Stimulated activated CD8-positive, alpha-beta memory T cell treated with anti-CD3 and anti-CD28 coated beads, Interleukin-15, amount 100 ng/mL, for 24 hours (primary cell): ENCODE measurements at places on chromosomes 12 and 14.

DNA sequence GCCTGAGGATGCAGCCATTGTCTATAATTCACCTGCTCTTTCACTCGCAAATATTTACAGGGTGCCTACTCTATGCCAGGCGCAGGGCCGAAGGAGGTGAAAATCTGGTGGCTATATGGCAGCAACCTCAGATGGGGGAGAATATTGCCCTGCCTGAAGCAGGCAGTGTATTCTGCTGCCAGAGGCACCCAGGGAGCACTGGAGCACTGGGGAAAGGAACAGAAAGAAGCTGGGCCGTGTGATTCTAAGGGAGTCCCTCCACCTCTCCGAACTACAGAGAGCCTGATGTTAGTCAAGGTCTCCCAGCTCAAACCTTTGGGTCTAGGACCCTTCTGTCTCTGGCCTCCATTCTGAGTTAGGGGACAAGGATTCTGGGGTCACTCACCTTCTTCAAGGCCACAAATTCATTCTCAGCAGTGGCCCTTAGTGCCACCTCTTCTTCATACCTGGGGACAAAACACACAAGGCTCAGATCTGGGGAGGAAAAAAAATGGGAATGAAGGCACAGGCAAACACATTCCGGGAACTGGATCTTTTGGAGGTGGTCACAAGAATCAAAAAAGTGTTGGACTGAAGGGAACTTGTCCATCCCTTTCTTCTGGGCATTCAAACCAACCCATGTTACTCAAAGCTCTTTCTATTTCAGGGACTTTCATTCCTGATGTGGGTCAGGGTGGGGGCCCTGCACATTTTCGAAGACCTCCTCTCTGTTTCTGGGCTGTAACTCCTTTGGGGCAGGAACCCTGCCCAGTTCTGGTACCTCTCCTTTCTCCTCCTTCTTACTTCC lies 19.3 kb upstream of the KRT86 start:
- DNase-seq: no peak

DNA sequence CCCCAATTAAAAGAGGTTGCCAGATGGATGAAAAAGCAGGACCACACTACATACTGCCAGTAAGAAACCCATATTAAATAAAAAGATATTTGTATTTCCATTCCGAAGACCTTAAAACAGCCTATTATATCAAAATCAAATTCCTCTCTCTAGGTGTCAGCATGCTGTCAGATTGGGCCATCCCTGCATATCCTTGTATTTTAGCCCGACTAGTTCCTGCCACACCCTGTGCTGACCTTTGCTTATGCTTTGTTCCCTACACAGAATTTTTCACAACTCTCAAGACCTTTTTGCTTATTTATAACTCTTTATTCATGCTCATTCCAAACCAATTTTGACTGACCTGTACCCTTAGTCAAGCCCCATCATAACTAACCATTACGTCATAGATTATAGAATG lies 12.8 kb downstream of the GSKIP start:
- DNase-seq: no peak

- no peak for DNase-seq
These were observed 35.0 kb downstream of the ERH start for GRCh38 chr14:69363055-69363454.

DNA sequence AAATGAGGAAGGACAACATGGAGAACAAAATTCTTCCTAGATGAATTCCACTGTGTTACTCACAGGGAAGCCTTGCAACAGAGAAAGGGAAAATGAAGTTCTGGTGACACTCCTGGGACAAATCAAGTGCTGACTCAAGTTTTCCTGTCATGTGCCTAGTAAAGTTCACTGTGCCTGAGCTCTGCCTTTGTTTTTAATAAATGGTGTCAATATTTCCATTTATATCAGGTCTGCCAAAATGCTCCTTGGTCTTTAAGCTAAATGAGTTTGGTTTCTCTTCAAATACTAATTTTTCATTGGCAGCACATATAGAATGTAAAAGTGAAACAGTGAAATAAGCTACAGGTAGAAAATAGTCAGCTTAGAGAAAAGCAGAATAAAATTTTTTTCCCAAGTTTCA lies 33.0 kb downstream of the HIGD1C start:
- DNase-seq: no peak

DNA sequence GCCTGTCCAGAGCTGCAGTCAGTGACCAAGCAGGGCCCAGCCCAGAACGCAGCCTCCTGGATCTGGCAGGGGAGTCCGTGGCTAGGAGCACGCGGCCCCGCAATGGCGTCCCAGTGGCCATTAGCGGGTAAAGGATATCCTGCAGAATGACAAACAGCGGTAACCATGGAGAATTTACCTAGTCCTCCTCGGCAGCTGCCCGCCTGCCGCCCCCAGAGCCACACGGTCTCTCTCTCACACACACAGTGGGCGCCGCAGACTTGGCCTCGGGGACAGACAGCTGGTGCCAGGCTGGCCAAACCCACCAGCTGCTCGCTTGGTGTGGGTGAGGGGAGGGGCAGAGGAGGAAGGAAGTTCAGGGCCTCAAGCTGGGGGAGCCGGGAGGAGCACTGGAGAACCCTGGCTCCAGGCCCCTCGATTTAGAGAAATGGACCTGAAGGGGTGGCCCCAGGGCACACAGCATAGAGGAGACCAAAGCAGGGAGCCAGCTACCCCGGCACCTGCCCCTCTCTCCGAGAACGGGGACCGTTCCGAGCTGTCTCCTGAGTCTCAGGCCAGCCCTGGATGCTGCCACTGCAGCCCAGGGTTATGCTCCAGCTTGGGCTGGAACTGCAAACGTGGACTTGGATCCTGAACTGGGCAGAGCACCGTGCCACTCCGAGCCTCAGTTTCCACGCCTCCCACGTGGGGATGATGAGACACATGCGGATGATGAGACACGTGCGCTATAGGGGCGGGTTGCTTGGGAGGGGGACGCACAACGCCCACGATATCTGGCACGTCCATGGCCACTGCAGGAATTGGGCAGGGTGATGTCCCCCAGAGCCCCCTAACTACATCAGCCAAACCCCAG lies 3.4 kb downstream of the CDK2AP1 start:
- no peak for DNase-seq

DNA sequence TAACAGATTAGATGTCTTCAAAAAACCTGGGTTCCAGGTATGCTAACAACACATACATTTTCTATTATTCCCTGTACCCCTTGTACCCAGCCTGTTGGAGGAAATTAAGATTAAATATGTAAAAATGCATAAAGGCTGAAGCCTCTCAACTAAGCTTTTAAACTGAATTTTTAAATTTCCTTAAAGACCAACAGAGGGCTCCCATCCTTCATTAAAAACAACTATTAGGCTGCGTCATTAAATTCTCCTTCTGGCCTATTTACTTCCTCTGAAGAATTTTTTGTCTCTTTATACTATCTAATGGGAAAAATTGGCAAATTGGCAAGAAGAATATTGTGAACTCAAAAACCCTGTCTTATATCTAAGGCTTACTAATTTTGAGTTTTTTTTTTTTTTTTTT lies 21.8 kb downstream of the SENP1 start:
- no peak for DNase-seq

GRCh38 chr14:75910048-75910447 lies 71.7 kb downstream of the TGFB3 start:
- DNase-seq: no peak

GRCh38 chr12:66392266-66392915 lies 90.1 kb downstream of the HELB start:
- DNase-seq: no peak

- DNase-seq: no peak
These were observed 8.1 kb downstream of the SHMT2 start for GRCh38 chr12:57237596-57237931.

- DNase-seq: no peak
These were observed 389.2 kb downstream of the TMEM117 start for GRCh38 chr12:44225149-44225510.

DNA sequence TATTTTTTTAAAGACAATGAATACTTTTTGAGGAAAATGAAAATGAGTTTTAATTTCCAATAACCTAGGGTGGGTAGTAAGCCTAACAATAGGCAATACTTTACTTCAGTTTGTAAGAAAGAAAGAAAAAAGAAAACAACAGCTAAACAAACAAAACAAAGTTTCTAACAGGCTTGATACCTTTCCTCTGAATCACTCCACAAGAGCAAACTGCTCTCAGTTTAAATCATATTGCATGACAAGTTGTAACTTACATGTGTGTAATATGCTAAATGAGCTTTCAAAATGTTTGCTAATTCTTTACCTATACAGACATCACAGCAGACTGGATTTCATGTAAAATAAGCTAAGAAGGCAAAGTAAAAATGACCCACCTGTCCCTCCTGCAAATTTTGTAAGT lies 6.7 kb upstream of the LMO3 start:
- DNase-seq: no peak

DNA sequence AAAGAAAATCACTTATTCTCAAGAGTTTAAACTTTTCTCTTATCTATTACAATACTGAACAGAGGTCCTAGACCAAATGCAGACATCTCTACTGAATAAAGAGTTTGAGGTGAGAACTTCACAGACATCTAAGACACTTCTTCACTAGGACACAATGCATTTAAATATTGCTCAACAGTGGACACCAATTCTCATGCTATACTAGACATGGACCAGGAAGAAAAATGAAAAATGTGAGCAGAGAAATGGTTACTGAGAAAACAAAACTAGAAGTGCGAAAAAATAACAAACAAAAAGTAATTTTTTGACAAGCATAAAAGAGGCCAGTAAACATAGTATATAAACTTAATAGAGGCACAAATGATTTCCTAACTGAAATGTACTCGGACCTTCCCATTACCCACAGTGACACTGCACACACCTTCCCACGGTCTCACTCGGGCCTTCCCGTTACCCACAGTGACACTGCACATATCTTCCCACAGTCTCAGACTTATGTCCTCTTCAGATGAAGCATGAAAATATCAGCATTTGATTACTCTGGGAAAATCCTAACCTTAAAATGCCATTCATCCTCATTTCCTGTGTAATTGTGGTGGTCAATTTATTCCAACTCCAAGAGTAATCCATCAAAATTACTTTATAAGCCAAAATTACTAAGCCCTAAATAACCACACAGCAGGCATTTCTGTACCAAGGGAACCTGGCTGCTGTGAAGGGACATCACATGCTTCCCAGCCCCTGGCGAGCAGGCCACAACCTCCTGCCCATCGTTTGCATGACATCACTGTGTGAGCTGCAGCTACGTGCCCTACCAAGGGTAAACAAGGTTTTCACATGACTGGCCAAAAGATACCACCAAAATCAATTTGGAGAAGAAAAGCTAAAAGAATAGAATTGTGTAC lies 6.4 kb downstream of the SLC15A4 start:
- no peak for DNase-seq

- DNase-seq: no peak
These were observed 15.5 kb downstream of the UBC start for GRCh38 chr12:124898923-124899294.

- no peak for DNase-seq
These were observed 12.2 kb downstream of the BICD1 start for GRCh38 chr12:32118806-32119205.

GRCh38 chr12:49537231-49537751 lies 1.5 kb upstream of the KCNH3 start:
- no peak for DNase-seq

GRCh38 chr12:66803930-66804329 lies 125.1 kb upstream of the GRIP1 start:
- DNase-seq: no peak

- DNase-seq: no peak
These were observed 30.8 kb upstream of the IFNG start for GRCh38 chr12:68190301-68190700.

DNA sequence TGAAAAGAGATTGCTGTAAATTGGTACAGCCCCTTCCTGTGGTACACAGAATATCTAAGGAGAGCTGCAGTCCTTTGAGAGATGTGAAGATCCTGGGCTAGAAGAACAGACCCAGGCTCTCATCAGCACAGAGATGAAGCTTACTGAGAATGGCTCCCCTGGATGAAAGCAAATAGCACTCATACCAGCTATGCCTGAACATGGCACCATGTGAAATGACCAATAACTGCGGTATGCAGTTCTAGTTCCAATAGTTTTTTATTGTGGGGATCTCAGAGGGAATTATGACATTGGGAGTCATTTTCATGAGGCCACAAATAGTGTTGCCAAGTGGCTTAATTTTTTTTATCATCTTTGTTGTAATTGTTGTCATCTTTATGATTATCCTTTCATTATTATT lies 15.4 kb upstream of the TRHDE start:
- DNase-seq: no peak

DNA sequence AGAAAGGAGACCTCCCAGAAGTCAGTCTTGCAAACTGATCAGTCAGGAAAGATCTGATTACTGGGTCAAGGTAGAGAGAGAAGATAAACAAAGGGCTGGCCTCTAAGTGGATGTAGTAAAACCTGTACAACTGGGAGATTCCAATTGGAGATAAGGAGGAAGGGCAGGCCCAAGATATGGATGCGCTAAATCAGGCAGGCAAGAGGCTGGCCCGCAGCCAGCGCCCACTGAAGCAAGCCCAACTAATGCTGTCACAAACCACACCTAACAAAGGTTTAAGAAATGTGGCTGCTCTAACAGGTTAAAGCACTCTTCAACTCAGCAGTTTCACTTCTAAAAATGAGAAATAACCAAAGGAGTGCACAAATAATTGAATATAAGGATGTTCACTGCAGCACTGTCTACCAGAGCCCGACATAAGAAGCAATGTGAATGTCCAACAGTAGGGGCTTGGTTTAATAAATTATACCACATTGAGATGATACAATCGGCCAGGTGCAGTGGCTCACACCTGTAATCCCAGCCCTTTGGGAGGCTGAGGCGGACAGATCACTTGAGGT lies 4.7 kb downstream of the GLTP start:
- DNase-seq: no peak

GRCh38 chr14:37087520-37087919 lies 84.9 kb downstream of the SLC25A21 start:
- no peak for DNase-seq

DNA sequence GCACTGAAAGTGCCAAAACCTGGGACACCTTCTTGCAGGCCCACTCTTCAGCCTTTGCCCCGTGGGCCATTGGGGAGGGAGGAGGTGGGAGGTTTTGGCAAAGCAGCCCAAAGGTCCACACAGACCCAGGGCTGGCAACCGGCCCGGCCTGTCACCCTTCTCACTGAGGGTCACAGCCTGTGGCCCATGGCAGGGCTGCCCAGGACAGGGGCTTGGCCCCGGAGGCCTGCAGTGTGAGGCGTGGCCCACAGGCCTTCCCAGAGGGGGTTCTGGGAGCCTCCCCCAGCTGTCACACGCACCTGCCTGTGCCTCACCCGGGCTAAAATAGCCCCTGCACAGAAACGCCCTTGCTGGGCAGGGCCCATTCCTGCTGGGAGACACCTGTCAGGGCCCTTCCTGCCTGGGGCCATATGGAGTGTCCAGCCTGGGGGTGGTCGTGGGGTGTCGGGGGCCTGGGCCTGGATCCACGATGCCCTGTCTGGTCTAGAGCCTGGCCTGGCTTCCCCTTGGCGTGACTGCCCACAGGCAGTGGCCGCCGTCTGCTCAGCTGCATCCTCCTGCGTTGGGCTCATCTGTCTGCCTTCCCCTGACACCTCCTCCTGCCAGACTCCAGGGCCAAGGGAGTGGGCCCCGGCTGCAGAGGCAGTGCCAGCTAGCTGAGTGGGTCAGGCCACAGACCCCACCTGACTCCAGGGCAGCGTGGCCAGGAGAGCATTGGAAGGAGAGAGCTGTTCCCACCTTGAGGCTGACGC lies 19.2 kb downstream of the PACS2 start:
- DNase-seq: no peak
